HEK293T (cell line): ENCODE measurements at places on chromosomes 1 and 21.

DNA sequence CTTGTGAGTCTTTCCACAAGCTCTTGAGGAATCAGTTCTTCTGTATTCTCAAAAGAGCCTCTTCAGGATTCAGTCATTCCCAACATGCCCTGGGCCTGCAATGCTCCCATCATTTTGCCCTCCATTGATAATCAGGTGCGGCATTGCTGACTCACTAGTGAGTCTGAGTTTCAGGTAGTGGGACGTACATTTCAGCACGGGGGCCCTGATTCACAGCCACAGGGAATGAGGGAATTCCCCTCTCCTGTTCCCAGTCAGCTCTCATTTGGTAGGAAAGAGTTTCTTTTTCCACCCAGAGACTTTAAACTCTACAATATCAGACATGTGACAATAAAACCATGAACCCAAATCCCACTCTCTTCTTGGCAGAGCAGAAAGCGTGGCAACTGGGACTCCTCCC lies 3.7 kb upstream of the IRF6 start:
- DNase-seq: no peak

GRCh38 chr1:98964198-98964597 lies 40.5 kb downstream of the PLPPR5 start:
- no peak for DNase-seq

DNA sequence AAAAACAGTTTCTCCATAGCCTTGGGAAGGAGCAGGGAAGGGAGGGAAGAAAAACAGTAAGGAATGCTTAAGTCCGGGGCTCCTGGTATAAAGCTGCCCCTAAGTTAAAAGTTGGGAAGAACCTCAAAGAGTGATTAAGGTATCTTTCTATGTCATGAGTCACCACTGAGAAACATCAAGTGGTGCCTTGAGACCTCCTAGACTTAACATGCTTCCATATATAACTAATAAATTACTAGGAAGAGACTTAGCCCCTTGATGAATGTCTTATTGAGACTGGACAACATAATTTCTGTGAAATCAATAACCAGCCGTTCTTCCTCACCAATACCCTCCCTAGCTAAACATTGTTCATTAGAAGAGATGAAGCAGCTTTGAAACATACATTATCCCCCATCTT lies 121.8 kb upstream of the SLC44A3 start:
- no peak for DNase-seq

GRCh38 chr21:46008893-46009621 lies 27.5 kb downstream of the COL6A1 start:
- no peak for DNase-seq

DNA sequence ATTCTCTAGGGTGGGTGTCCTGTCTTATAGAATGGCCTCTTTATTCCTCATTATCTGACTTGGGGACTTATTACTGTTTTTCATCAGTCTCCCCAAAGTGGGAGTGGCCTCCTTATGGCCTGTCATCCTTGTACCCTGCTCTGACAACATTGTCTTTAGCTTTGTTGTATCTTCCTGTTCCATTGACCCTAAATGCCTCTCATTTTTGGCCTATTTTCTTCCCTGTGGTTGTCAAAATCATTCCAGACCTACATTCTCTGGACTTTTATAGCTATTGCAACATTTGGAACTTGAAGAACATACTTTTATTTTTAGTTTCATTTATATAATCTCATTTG lies 9.7 kb downstream of the SFT2D2 start:
- DNase-seq: no peak

DNA sequence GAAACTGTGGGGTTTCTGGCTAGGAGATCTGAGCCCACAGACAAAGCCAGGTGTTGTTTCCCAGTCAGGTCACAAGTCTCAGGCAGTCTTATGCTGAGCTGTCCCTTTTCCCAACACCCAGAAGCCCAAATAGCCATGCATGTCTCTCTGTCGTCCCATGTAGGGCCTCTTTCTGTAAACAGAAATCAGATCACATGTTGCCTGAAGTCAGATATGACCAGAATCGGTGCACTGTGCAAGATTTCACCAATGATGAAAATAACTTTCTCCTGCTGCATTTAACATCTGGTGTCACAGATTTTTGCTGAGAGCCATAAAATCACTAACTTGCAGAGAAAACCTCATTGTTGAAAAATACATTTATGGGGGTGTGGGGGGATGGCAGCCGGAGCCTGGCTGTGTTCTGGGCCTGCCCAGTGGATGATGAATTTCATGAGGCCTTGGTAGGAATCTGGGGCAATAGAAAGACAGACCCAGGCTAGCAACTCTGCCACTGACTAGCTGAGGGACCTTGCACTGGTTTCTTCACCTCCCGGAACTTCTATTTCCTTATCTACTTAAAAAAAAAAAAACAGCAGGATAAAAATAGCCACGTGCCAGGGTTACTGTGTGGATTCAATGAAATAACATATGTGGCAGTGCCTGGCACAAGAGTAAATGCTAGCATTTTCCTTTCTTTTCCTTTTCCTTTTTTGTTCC lies 158.8 kb upstream of the NFIA start:
- no peak for DNase-seq

DNA sequence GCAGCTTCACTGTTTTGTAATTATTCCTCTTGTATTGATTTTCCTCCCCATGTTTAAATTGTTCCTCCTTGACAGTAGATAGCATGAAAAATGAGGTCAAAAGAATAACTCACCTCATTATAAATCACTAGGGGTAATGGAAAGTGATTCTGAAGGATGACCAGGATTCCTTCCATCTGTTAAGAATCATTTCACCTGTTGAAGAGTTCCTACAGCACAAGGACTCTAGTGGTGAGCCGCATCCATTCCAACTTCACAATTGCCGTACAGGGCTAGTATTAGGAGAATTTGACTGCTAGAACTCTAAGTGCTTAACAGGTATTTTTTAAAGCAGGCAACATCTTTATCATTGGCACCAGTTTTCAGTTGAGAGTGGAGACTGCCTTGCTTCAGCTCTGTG lies 13.7 kb downstream of the PPP1R12B start:
- DNase-seq: no peak

- no peak for DNase-seq
Measured at GRCh38 chr1:212814537-212815334, 23.0 kb downstream of the TATDN3 start.

DNA sequence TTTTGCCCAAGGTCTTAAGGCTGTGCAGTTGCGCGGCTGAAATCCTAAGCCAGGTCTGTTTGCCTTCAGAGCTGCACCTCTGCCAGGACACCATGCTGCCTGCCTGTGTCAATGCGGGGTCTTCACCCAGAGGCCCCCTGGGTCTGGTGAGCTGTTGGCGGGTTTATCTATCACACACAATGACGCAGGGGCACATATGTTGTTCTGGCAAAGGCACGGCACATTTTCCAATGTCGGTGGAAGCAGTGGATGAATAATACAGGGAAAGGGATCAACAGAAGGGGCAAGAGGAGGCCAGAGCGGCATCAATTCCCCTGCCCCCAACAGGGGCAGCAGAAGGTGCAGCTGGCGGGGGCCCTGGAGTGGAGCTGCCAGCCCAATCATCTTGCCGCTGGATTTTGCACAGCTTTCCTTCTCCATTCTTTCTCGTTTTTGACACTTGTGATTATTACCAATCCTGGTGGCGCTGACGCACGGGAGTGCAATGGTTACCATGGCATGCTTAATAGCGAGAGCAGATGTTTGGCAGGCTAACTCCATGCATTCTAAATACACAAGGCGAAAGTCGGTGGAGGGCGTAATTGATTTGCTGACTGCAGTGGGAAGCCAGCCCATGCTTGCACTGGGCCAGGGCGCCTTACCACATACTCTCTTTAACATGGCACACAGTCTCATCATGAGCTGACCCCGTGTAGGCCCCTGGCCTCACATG lies 45.8 kb upstream of the CYP2J2 start:
- no peak for DNase-seq

GRCh38 chr1:39849203-39849602 lies 34.1 kb downstream of the TRIT1 start:
- DNase-seq: no peak

GRCh38 chr1:203264052-203264501 lies 34.6 kb upstream of the CHIT1 start:
- no peak for DNase-seq

DNA sequence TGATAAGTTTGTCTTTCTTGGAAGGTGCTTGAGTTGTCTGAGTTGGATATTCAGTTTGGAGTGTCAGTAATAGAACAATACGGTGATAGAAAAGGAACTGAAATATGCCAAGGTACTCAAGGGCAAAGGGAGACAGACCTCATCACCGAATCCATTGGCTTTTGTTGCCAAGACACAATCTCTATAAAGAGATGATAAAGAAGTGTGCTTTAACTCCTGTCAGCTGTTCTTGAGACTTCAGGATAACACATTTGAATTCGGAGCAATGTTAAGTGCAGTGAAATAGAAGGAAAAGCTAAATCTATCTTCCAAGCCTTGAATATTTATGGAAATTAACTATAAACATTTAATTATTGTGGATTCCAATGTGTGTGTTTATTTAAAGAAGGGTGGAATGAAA lies 194.7 kb downstream of the DISC1 start:
- DNase-seq: no peak

- DNase-seq: no peak
Measured at GRCh38 chr1:246216906-246217305, 290.2 kb downstream of the SMYD3 start.

DNA sequence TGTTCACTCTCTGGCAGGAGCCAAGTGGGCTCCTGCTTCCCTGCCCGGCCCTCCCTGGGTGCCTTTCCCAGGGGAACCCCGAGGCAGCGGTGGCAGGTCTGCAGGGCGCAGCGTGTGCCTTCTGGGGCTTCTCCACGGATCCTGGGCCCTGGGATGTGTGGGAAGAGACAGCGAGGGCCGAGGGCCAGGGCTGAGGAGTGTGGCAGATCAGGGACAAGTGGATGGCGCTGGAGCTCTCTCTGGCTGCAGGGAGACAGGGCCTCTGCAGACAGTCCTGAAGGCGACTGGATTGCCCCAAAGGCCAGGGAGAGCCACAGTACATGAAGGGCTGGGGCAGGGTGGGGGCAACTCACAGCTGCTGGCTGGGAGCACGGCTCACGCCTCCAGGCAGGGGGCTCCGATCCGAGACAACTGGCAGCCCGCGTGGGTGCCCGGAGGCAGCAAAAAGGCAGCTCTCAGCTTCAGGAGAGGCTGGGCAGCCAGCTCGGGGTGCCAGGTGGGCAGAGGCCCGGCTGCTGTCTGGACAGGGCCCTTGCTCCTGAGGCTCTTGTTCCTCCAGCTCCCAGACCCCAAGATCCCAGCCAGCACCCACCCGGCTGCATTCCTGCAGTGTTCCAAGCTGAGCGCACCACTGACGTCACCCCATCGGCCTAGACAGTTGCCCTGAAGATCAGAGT lies 16.0 kb downstream of the MORN1 start:
- no peak for DNase-seq

DNA sequence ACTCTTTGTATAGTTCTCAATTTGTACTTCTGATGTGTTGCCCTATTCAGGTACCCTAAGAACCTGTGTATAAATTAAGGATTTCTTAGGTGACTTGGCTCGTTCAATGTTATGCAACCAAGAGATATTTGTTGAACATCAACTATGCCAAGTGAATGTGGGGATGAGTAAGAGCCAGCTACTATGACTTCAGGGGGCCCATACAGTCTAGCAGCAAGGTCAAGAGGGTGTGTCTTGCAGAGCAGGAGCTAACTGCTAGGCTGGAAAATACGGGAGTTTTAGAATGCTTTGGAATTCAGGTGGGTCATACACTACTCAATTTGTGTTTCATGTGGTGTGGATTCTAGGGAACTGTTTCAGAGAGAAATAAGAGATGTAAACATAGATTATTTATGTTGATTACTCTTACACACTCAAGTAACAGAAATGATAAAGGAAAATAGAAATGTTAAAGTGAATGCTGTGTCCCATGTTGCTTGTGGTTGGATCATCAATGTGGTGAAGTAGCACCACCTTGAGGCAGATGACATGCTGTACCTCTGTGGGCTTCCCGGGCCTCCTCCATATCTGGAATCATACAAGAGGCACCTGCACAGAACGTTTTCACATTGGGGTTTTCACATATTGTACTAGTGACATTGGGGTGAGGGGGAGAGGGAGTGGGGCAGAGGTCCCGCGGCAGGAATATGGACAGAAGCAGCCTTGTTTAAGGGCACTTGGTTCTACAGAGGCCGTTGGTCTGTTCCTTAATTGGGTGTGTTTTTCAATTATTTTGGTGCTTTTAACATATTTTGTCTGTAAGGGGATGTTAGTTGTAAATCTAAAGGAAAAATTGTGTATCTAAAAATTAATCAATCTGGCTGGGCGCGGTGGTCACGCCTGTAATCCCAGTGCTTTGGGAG lies 12.4 kb downstream of the ARPC5 start:
- peak; percentile 69 for DNase-seq

- no peak for DNase-seq
Measured at GRCh38 chr1:153679337-153680119, 1.0 kb downstream of the NPR1 start.

DNA sequence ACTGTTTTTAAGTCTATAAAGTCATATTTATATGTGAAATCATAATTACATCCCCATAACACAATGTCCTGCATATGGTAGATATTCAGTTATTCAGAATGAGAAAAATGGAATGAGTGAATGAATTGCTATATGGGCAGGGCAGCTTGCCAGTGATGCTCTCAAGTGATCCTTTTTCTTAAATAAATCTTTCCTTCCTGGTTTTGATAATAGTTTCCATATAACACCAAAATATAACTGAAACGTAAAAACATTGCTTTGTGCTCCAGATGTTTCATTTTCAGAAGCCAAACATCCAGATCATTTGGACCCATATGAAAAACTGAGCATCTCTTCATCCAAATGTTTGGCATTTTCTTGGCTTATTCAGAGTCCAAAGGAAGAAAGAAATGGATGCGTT lies 30.2 kb upstream of the RGS8 start:
- no peak for DNase-seq

- no peak for DNase-seq
Measured at GRCh38 chr1:164515711-164516331, 43.2 kb upstream of the PBX1 start.

GRCh38 chr1:205711105-205712048 lies 31.1 kb upstream of the SLC45A3 start:
- peak; percentile 75 for DNase-seq

GRCh38 chr1:201752333-201752732 lies 76.6 kb upstream of the IPO9 start:
- no peak for DNase-seq

DNA sequence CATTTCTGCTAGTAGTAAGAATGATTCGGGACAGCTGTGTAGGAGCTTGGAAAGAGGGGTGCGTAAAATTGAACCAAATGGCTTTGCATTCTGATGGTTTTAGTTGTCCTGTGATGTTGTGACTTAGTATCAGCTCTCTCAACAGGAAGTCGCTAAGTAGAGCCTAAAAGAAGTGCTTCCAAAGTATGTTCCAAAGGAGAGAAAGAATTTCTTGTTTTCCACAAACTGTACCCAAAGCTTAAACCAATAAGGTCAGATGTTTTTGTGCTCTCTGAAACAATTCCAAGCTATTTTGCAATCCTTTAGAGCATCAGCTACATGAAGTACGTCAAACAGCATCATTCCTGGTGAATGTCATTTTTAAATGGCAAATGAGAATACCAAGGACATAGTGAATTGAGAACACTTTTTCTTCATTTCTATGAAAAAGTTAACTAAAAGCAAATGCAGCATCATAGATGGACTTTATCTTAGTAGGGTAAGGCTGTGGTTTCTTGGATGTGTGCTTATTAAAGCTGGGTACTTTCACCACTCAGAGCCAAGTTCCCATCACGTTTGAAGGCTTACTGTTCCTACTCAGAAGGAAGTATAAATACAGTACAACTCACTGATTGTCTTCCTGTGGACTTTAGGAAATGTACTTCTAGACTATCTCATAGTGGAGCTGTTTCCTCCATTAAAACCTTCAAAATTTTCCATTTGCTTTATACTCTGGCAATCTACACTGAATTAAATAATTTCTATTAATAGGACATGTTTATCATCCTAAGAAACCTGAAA lies 148.6 kb downstream of the C1orf21 start:
- no peak for DNase-seq

- no peak for DNase-seq
Measured at GRCh38 chr1:214446772-214447556, 104.4 kb downstream of the PTPN14 start.
